Activated CD8-positive, alpha-beta memory T cell treated with anti-CD3 and anti-CD28 coated beads for 24 hours (primary cell): ENCODE measurements at places on chromosomes 16 and 17.

DNA sequence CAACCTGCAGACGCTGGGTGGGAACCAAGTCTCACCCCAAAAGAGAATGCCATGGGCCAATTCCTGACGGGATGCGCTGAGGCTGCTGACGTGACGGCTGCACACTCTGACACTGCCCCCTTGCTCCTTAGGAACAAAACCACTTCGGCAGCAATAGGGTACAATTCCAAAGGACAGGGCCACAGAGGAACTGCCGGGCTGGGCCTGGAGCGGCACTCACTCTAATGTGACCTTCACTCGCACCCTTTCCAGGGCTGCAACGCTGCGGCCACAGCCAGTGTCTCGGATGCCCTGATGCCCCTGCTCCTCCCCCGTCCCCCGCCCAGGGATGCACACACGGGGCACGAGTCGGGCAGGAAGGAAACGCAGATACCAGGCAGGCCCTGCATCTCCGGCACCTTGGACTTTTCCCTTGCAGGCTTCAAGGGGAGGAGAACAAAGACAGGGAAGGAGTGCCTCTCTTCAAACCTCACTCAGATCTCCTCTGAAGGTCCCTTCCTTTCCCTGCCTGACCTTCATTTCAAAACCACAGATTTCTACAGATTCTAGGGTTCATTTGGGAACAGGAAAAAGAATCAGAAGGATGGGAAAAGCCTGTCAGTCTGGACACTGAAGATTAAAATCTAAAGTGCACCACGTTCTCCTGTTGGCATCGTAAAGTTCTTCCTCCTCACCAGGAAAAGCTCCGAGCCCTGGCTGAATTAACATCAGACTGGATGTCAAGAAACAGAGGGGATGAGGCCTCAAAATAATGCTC is 2.3 kb downstream of the PITPNA start:
- no peak for DNase-seq

DNA sequence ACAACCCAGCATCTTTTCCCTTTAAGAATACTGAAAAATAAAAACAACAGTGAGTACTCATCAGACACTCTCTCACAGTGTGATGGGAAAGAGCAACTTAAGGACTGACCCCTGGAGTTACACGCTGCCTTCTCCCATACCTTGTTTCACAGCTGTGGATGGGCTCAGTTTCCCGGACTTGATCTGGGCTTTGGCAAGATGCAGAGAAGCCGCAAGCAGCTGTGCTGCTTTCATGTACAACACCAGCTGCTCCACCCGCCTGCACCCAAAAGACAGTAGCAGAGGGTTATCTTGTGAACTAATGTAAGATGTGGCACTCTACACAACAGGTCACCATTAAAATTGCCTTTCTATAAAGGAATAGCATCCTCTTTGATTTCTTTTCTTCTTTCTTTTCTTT is 32.7 kb upstream of the ALDH3A1 start:
- no peak for DNase-seq

- peak; percentile 38 for DNase-seq
Observed at GRCh38 chr17:6710317-6710716, 2.9 kb downstream of the SLC13A5 start.

DNA sequence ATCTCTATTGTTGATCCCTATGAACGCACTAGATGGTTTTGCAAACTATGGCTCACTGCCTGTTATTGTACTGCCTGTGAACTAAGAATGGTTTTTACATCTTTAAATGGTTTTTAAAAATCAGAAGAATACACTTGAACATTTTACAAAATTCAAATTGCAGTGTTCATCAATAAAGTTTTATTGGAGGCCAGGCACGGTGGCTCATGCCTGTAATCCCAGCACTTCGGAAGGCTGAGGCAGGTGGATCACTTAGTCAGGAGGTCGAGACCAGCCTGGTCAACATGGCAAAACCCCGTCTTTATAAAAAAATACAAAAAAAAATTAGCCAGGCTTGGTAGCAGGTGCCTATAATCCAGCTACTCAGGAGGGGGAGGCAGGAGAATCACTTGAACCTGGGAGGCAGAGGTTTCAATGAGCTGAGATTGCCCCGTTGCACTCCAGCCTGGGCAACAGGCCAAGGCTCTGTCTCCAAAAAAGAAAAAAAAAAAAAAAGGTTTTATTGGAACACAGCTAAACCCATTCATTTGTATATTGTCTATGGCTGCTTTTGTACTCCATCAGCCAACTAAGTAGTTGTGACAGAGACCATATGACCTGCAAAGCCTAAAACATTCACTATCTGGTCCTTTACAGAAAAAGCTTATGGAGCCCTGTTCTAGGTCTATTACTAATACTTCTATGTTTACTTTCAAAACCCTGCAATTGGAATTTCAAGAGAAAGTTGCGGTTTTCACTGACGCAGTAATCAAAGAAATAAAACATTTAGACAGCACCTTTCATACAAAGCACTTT is 18.9 kb downstream of the IKZF3 start:
- no peak for DNase-seq

DNA sequence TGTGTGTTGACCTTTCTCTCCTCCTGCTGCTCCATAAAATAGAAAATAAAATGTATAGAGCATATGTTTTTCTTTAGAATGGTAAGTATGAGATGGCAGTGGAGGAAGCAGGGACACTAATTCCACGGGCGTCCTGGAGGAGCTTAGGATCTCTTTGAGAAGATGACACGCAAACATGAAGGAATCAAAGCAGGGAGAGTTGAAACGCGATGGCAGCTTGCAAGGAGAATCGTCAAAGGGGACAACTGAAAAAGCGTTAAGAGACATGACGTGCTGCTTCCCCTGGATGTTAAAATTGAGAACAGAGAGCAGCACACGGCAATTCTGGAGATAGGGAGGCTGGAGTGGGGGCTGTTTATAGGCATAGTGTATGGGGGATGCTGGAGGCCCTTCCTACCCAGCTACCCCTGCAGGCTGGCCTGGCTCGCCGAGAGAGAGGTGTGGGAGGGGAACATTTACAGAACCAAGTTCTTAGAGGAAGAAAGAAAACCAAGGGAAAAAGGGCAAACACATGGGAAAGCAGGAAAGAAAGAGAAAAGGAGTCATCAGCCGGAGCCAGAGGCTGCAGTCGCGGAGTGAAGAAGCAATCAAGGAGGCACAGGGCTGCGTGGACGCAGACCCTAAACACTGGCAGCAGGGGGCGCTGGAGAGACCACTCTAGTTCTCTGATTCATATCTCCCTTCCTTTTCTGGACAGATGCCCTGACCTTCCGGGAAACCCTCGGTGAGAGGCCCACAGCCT is 55.8 kb downstream of the MYH13 start:
- no peak for DNase-seq

- DNase-seq: no peak
Observed at GRCh38 chr17:80773243-80773991, 218.2 kb upstream of the CHMP6 start.

- no peak for DNase-seq
Observed at GRCh38 chr17:83113381-83113780, 34.0 kb downstream of the METRNL start.

DNA sequence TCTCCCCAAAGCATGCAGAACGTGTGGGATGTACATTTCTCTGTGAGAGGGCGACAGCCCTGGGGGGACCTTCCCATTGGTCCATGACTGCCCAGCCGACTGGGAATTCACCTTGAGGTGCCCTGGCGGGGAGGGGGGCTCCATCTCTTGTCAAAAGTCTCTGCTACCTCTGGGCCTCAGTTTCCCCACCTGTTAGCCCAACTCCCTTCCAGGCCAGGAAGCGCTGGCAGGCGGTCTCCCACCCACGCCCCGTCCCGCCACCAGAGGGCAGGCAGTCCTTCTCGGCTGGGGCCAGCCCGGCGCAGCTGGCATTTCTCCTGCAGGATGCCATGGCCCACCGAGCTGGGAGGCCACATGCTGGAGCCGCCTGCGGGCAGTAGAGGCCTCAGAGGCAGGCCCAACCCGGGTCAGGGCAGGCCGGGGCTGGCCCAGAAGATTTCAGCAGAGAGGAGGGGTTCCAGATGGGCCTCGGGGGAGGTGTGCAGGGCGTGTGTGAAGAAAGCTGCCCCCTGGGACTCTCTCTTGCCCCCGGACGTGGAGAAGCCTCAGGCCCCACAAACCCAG is 16.6 kb downstream of the CD7 start:
- DNase-seq: peak; percentile 86
